ENCODE measurements at places on chromosomes 2 and 18. TPM values are rescaled to one million over a fixed set of nuclear protein-coding genes. Genes with fewer than 3 reads are reported as not detected.

DNA sequence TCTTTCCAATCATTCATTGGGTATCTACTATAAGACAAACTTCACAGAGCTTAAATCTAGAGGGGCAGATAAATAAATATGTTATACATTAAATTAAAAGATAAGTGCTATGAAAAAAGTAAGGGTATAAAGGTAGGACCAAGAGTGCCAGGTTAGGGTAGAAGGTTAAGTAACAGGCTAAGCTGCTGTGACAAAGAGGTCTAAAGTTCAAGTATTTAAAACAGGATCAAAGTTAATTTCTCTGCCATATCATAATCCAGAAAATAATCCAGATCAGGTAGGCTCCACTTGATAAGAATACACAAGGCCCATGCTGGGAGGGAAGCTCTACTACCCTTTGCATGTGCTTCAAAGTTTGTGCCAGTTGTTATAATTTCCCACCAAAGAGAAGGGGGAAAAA lies 115.6 kb downstream of the DYM start:
- no peaks in the 10 kb centered on the region for H3K27me3 ChIP-seq
- H3K4me1 ChIP-seq, result no peaks in the 10 kb centered on the region
- DNase-seq, result no peak
- no peak overlapping the region for H3K27ac ChIP-seq
- H3K4me3 ChIP-seq, result no peak overlapping the region
- no peaks in the 10 kb centered on the region for H3K36me3 ChIP-seq

GRCh38 chr2:118752762-118753429 lies 94.6 kb downstream of the EN1 start:
- H3K27ac ChIP-seq, result no peak overlapping the region
- no peak overlapping the region for H3K4me3 ChIP-seq
- H3K36me3 ChIP-seq, result no peaks in the 10 kb centered on the region
- DNase-seq, result no peak

- H3K27me3 ChIP-seq, result no peaks in the 10 kb centered on the region
- H3K4me3 ChIP-seq, result no peak overlapping the region
- DNase-seq, result no peak
- H3K4me1 ChIP-seq, result peaks cover 5% of the 10 kb centered on the region
- H3K36me3 ChIP-seq, result peaks cover 14% of the 10 kb centered on the region
- no peak overlapping the region for H3K27ac ChIP-seq
Observed at GRCh38 chr2:88098558-88098900, 29.3 kb downstream of the FABP1 start.

EVA1A gene
- 6.9 TPM for total RNA-seq

ACMSD gene
- not detected for total RNA-seq

ARPC2 gene
- total RNA-seq, result 206 TPM
